Astrocyte (in vitro differentiated cells and primary cell): ENCODE measurements at places on chromosomes 16 and 17.

DNA sequence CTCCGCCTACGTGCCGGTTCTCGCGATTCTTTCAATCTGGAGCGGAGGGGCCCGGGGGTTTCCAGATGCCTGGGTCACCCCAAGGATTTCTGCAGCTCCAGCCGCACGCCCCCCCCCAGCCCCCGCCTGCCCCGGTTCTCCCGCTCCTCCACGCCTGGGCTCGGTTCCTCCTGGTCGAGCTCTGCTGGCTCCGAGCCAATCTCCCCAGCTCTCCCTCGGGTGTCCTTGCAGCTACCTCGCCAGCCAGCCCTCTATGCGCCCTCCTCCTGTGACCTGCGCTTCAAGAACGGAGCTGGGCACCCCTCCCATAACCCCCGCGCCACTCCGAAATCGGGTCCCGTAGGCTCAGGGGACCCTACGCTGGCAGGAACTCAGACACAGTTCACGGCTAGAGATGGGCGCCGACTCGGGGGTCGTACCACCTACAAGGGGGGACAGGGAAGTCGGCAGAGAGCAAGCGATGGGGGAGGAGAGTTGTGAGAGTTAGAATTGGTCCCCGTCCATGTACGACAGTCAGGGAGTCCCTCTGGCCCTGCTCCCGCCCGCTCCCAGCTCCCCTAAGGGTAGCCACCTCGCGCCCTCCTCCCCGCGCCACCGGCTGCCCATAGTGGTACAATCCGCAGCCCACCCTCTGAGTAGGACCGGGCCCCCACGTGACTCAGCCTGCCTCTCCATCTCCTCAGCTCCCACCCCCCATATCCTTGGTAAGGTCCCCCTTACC is 961 bp downstream of the FGF11 start:
- DNase-seq, result no peak

GRCh38 chr17:29155966-29156338 is 24.2 kb downstream of the MYO18A start:
- peak; percentile 63 for DNase-seq

GRCh38 chr16:83602761-83603722 is 204.7 kb upstream of the HSBP1 start:
- DNase-seq, result no peak

- DNase-seq, result no peak
Observed at GRCh38 chr16:85514295-85514597, 98.9 kb upstream of the GSE1 start.

DNA sequence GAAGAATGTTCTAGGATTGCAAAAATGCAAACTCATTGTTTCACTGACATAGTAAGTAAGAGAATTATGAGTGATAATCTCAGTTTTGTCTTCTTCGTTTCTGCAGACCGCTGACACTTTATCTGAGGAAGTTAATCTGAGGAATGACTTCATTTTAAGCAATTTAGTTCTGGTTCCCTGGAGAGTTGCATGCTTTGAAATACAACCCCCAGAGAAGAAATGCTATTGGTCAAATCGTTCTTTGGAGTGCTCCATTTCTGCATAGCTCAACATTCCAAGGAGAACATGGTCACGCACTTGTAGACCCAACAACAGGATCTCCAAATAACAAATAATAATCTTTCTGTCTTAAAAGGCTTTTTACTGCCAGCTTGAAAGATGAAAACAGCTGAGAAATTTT is 427.1 kb downstream of the GRIN2A start:
- DNase-seq, result no peak

- peak; percentile 46 for DNase-seq
Observed at GRCh38 chr16:64012166-64012565, 1109.7 kb downstream of the CDH11 start.

GRCh38 chr17:64250233-64250835 is 12.7 kb downstream of the TEX2 start:
- no peak for DNase-seq

DNA sequence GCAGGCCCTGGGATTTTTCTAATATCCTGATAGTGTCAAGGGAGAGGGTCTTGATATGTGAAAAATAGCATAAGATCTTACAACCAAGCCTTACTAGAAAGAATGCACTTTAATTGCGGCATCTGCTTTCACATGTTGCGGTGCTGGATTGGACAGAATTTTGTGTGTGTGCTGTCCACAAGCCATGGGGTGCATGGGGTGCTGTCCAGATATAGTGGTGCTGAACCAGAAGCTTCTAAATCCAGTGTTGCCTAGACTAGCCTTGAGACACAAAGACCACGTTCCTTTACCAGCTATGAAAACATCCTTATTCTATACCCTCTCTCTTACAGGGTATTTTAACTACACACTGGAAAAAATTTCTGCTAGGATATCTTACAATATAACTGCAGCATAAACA is 244.0 kb downstream of the TMEM114 start:
- DNase-seq, result no peak

- DNase-seq, result no peak
Observed at GRCh38 chr17:76368545-76368944, 14.8 kb upstream of the PRPSAP1 start.

DNA sequence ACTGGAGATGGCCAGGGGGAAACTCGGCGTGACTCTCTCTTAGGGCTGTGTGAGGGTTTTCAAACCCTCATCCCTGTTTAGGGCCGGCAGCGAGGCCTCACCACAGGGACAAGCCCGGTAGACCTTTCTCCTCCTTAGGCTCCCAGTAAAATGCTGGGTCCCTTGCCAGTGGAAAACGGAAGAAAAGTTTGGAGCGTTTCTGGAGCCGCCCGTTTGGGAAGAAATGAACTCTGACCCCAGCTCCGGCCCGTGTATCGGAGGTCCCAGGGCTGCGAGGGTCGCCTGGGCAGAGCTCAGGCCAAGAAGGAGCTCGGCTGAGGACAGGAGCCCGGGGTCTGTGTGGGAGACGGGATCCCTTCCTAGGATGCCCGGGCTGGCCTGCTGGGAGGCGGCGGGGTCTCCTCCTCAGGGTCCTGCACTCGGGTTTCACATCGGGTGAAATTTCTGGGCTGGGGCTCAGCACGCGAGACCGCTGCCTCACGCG is 23.2 kb downstream of the ZNF213 start:
- DNase-seq, result no peak

GRCh38 chr16:75697571-75697970 is 3.7 kb downstream of the DUXB start:
- no peak for DNase-seq

GRCh38 chr17:5000237-5000639 is 2.5 kb downstream of the KIF1C start:
- no peak for DNase-seq

GRCh38 chr16:31664683-31665482 is 137.2 kb downstream of the AHSP start:
- peak; percentile 54 for DNase-seq

DNA sequence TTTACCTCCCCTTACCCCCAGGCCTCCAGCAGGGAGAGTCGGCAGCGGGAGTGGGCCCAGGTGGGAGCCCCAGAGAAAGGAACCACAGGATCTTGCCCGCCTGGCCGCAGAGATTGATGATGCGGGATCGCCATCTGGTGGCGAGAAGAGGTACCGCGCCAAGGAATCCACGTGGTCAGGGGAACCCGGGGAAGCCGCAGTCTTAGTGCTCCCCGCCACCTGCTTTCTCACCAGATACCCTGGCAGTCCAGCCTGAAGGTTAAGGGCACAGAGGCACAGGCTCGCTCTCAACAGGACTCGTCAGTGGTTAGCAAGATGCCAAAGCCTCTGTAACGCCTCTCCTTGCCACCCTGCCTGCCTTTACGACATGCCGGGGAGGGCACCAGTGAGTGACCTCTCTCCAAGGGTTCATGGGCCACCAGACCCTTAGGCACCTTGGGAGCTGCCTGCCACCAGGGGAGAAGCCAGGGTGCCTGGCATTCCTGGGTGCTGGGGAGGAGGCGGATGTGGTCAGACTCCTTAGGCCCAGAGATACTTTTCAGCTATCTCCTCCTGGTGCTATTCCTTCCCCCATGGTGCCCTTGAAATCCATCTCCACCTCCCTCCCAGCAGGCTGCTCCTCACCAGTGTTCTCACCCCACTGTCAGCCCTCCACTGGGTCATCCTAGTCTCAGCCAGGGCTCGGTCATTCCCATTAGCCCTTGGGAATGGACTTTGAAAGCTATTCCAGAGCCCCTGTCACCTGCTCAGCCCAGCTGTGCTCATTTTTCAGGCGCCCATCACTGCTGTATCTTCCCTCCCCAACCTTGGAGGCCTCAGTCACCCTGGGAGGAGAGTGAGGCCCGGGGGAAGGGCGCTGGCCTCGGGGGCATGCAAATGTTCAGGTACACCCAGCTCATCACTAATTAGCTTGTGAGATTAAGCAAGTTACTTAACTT is 5.5 kb upstream of the RHBDF2 start:
- no peak for DNase-seq

DNA sequence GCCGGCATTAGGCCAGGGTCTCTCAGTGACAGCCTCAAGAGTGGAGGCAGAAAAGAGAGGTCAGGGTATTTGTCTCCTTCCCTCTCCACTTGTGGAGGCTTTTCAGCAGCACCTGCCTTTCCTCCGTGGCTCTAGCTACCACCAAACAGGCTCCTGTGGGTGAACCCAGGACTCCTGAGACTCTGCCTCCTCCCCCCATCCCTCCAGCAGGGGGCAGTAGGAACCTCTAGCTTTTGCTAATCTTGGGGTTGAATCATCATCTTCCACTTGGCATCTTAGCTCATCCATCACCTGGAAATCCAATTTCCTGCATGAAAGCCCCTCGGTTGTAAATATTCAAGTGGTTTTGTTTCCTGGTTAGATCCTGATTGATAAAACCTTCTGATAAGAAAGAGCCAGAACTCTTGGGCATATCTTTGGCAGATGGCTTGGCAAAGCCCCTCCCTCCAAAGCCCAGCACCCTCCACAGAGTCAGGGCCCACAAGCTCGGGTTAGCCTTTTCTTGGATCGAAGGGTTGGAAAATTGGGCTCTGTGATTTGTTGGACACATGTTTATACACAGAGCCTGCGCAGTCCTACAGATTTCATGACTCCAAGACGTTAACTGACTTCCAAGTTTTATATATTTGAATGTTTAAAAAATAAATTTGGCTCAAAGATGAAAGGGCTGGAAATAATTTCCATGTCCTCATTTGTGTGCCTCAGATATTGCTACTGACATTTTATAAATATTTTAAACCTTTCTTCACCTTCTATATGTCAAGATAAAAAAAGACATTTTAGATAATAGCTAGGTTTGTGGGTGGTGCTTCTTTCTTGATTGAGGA is 322.1 kb downstream of the MAP2K4 start:
- no peak for DNase-seq

DNA sequence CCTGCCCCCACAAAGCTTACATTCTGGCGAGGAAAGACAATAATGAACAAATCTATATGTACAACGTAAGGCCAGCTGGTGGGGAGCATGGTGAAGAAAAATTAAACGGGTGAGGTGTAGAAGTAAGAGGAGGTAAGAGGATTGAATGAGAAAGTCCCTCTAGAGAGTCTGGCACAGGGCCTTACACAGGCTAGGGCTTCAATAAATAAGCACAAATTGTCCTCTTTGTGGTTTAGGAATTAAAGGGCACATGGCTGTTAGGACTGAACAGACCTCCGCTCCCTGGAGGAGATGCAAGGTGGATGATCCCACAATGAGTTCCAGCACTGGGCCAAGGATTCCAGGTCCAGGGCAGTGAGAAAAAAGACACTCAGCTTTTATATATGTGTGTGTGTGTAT is 43.1 kb upstream of the HAPSTR1 start:
- peak; percentile 46 for DNase-seq

GRCh38 chr17:18987862-18988545 is 16.6 kb downstream of the FAM83G start:
- DNase-seq, result no peak

- DNase-seq, result no peak
Observed at GRCh38 chr17:54795046-54795445, 105.6 kb upstream of the TOM1L1 start.

GRCh38 chr16:60203525-60204124 is 1469.5 kb upstream of the GOT2 start:
- DNase-seq, result peak; percentile 12

DNA sequence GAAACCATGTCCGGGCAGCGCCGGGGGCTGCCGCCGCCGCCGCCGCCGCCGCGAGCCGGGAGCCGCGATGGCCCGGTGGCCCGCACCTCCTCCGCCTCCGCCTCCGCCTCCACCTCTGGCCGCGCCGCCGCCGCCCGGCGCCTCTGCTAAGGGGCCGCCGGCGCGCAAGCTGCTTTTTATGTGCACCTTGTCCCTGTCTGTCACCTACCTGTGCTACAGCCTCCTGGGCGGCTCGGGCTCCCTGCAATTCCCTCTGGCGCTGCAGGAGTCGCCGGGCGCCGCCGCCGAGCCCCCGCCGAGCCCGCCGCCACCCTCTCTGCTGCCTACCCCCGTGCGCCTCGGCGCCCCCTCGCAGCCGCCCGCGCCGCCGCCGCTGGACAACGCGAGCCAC is 587 bp downstream of the HS3ST4 start:
- no peak for DNase-seq

GRCh38 chr16:15492091-15492740 is 57.8 kb downstream of the BMERB1 start:
- DNase-seq, result no peak

- peak; percentile 56 for DNase-seq
Observed at GRCh38 chr17:17668775-17669579, 12.3 kb upstream of the RAI1 start.

DNA sequence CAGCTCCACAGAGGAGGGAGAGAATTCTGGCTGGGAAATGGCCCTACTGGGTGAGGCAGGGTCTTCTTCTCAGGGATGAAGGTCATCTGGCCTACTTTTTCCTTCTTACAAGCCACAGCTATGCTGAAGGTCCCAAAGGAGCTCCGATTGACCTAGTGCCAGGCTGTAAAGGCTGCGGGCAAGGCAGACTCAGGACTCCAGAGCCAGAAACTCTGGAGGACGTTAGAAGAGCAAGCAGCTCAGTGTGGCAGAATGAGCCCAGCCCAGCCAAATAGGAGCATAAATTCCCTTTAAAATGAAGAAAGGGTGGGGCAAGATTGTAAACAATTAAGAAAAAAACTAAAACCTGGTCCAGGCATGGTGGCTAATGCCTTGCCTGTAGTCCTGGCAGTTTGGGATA is 20.1 kb upstream of the CNOT1 start:
- no peak for DNase-seq

DNA sequence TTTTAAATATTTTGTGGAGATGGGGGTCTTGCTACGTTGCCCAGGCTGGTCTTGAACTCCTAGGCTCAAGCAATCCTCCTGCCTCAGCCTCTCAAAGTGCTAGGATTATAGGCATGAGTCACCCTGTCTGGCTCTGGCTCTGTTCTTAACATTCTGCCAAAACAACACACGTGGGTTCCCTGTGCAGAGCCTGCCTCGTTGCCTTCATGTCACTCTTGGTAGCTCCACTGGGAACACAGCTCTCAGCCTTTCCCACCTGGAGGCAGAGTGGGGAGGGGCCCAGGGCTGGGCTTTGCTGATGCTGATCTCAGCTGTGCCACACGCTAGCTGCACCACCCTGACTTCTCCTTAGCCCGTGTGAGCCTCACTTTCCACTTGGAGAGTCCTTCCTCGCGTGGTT is 19.3 kb downstream of the CRISPLD2 start:
- peak; percentile 78 for DNase-seq

GRCh38 chr17:37065486-37066321 is 117.0 kb downstream of the AATF start:
- DNase-seq, result no peak

GRCh38 chr16:12515746-12516145 is 287.9 kb downstream of the CPPED1 start:
- DNase-seq, result no peak

- DNase-seq, result no peak
Observed at GRCh38 chr17:4340914-4341615, 25.4 kb downstream of the UBE2G1 start.

GRCh38 chr17:2253768-2254406 is 49.7 kb downstream of the SMG6 start:
- DNase-seq, result no peak

GRCh38 chr17:80498920-80499410 is 22.6 kb upstream of the NPTX1 start:
- no peak for DNase-seq

GRCh38 chr16:7209598-7209997 is 123.0 kb upstream of the RBFOX1 start:
- DNase-seq, result no peak
